ENCODE measurements at places on chromosomes 16 and 17.

- no peak for DNase-seq
Measured at GRCh38 chr17:31532081-31532480, 140.6 kb downstream of the RAB11FIP4 start.

DNA sequence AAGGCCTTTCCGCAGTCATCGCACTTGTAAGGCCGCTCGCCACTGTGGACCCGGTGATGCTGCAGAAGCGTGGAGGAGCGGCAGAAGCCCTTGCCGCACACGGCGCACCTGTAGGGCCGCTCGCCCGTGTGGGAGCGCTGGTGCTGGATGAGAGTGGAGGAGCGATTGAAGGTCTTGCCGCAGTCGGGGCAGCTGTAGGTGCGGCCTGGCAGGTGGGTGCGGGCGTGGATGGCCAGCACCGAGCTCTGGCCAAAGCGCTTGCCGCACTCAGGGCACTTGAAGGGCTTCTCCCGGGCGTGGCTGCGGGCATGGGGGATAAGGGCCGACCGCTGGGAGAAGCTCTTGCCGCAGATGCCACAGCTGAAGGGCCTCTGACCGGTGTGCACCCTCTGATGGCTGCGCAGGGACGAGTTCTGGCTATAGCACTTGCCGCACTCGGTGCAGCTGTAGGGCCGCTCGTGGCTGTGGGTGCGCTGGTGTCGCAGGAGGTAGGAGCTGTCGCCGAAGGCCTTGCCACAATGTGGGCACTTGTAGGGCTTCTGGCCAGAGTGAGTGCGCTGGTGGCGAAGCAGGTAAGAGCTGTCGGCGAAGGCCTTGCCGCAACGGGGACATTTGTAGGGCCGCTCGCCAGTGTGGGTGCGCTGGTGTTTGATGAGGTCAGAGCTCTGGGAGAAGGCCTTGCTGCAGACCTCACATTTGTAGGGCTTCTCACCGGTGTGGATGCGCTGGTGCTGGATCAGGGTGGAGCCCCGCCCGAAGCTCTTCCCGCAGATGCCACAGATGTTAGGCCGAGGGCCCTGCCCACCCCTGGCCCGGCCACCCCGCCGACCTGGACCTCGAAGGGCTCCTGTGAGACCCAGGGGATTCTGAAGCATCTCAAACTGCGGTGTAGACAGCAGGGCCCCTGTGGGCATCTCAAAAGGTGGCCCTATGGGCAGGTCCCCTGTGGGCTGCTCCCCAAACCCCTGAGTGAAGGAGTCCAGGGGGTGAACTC lies 1.5 kb downstream of the ZNF768 start:
- no peak for DNase-seq

GRCh38 chr16:69613378-69614154 lies 47.8 kb downstream of the NFAT5 start:
- DNase-seq = no peak

DNA sequence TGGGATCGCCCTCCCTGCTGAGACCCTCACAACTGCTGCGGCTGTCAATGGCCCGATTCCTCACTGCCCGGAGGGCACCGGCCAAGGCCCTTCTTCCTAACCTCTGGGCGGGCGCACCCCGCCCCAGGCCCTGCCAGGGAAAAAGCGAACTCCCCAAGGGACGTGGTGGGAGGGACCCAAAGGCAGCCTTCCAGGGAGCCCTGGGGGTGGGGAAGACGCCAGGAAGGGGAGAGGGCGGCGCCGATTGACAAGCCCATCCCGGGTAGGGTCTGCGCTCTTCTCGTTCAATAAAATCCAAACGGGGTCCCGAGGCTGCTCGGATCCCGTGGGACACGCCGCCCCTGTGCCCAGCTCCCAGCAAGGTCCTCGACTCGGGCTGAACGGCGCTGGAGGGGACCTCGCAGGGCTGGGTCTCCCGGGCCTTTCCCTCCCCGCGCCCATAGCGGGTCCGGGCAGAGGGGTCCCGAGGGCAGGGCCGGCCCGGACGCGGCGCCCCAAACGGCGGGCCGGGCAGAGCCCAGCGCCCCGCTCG lies 416 bp downstream of the KIFC3 start:
- no peak for DNase-seq

DNA sequence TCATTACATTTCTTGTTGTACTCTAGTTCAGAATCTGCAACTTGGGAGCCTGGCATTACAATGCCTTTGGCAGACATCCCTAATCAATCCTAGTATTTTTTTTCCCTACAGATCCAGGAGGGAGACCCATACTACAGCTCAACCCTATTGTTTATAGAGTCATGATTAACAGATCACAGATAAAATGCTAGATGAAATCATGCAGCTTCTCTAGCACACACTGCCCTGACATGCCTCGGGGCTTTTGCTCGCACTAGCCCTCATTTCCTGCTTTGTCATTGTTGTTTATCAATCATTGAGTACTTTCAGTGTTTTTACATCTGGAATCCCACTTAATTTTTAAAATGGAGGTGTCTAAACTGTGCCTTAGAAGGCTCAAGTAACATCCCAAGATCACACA lies 412.5 kb downstream of the CA10 start:
- DNase-seq = no peak
